SK-MEL-5 (cell line): ENCODE measurements at places on chromosomes 11 and 22.

DNA sequence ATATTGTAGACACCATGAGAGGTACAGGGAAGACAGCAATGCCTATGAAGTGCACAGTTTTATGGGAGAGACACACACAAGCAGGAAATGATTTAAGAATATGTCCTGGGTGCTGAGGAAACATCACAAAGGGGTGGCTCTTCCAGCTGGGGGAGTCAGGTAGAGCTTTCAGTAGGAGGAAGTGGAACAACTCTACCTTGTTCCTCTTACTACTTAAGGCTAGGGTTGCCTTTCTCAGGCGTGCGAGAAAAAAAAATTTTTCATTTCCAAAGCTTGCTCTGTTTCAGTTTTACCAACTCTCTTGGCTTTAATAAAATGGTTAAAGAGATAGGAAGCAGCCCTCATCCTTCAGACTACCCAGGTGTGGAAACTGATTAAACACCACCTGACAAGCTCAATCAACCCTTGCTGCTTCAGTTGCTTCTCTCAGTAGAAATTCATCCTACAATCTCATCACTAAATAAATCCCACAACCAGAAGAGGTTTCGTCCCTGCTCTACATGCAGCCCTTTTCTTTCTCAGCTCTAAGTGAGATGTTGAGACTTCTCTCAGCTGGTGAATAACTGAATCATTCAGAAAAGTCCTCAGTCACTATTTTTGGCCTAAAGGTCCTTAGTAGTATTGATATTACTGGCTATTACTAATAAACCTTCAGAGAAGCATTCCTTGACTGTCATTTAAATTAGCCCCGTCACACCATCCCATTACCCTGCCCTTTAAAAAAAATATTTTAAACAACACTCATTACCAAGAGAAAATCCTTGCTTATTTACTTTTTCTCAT lies 5.9 kb downstream of the ABTB2 start:
- DNase-seq = no peak

DNA sequence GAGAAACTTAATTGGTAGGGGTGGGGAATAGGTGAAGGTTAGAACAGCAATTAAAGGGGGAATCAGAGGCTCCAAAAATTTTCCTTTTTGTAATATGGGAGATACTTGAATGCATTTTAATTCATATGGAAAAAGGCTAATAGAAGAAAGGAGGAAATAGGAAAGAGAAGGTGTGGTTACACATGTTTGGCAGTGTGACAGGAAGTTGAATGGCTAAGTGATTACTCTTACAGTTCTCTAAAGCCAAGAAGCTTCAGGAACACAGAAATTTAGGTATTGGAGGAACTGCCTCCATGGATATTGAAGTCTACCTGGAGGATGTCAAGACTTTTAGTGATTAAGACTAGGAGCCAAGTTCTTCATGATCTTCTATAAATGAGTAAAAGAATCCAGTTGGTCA lies 6.3 kb downstream of the NXPE2 start:
- DNase-seq = no peak

- DNase-seq = no peak
Observed at GRCh38 chr11:94849839-94850238, 81.7 kb downstream of the AMOTL1 start.

- no peak for DNase-seq
Observed at GRCh38 chr11:8733852-8734251, 51.3 kb downstream of the RPL27A start.

DNA sequence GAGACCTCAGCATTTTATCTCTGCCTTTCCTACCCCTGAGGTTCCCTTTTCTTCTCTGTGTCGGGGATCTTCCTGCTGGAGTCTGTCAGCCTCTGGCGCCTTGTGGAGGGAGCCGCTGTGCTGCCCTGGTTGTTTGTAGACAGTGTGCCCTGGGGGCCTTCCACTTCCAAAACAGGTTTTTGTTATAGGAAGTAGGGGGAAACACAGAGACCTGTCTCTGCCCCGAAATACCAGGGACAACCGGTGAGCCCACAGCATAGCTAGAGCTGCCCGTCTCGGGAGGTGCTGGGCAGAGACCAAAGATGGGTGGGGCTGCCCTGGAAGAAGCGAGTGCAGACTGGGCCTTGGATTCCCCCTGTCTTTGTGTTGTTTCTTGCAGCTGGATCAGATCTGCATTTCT lies 8.0 kb downstream of the NCAPH2 start:
- no peak for DNase-seq

GRCh38 chr11:86623041-86623621 lies 49.3 kb downstream of the ME3 start:
- no peak for DNase-seq

- DNase-seq = no peak
Observed at GRCh38 chr11:297586-298405, 1.5 kb downstream of the IFITM5 start.

DNA sequence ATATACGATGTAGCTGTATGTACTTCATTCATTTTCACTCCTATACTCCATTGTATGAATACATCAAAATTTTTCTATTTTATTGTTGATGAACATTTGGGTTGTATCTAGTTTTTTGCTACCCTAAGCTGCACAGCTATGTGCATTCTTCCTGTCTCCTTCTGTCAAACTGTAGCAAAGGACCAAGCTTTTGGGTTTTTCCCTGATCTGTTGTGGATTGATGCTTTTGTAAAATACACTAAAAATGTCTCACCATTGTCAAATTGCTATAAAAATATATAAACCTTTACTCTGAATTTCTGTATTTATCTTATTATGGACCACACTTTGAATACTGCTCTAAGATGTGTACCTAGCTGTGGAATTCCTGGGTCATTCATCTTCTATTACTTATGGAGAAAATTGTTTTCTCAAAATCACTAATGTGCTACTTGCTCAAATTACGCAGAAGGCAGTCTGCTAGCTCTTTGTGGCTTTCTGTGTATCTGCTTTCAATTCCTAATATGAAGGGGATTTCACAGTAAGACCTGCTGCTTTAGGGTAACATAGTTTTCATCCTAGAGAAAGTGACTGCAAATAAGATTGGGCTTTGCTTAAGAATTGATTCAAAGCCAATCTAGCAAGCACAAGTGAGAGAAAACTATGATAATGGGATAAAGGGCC lies 123.4 kb downstream of the CYP2R1 start:
- no peak for DNase-seq

- no peak for DNase-seq
Observed at GRCh38 chr22:19448739-19449421, 1.4 kb upstream of the C22orf39 start.
